Activated T-cell treated with anti-CD3 and anti-CD28 coated beads for 1 hour (primary cell): ENCODE measurements at places on chromosomes 6 and 20.

DNA sequence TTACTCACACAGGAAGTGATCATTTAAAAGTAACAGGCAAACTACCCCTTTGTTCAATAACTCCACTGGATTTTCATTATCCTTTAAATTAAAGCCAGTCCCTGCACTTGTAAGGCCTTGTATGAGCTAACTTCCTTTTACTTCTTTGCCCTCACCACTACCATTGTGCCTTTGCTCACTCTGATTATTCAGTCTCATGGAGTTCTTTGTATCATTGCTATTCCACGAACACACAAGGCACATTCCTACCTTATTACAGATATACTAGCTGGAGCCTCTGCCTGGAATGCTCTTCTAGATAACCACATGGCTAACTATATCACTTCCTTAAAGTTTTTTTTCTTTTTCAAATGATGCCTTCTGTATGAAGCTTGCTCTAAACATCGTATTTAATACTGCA, 748.6 kb upstream of the HS3ST5 start:
- no peak for DNase-seq

DNA sequence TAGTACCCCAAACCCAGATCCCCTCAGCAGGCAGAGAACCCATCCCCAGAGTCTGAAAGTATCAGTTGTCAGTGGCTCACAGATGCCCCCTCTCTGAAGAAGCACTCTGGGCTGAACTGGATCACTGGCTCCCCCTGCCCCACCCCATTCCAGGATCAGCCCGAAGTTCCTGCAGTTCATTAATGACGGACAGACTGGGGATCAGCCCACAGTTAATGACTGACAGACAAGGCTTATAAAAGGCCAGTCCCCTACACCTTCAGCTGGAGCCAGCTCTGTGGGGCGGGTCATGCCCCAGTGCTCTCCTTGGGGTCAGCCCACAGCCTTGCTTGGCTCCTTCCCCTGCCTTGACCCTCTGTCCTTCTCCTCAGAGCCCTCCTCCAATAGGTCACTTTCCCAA, 21.7 kb downstream of the KIAA1755 start:
- DNase-seq, result no peak

- no peak for DNase-seq
These were observed 29.8 kb downstream of the AFDN start for GRCh38 chr6:167856474-167856873.

DNA sequence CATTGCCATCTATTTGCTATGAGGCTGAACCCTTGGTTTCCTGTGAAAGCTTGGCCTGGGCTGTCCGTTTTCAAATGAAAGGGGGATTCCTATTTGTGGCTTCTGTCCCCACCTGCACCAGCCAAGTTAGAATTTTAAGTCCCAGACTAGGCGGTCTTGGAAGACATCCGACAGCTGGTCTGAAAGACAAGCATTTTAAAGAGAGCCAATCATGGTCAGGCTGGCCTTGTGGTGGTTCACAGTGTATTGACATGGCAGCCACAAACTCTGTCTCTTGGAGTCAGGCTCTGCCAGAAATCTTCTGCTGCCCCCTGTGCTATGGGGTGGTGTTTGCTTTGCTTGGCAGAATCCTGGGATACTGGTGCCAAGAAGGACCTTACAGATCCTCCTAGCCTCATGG, 319.2 kb upstream of the MOCS1 start:
- DNase-seq, result no peak

GRCh38 chr20:51228763-51229162, 205.9 kb upstream of the KCNG1 start:
- DNase-seq, result no peak

- no peak for DNase-seq
These were observed 473.1 kb downstream of the CDH26 start for GRCh38 chr20:60431349-60431748.

GRCh38 chr20:11556410-11556809, 361.3 kb upstream of the BTBD3 start:
- DNase-seq, result no peak

- no peak for DNase-seq
These were observed 266.0 kb upstream of the CITED2 start for GRCh38 chr6:139640448-139640847.

GRCh38 chr6:9914951-9915350, 499.9 kb downstream of the TFAP2A start:
- DNase-seq, result no peak

DNA sequence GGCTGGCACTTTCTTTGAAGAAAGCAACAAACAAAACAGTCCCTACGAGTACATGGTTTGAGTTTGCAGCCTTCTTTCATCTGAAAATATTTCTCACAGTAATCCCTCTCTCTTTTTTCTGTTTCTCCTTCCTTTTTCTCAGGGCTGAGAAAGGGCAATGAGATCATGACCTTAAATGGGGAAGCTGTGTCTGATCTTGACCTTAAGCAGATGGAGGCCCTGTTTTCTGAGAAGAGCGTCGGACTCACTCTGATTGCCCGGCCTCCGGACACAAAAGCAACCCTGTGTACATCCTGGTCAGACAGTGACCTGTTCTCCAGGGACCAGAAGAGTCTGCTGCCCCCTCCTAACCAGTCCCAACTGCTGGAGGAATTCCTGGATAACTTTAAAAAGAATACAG, 80.7 kb upstream of the CLDN20 start:
- no peak for DNase-seq

DNA sequence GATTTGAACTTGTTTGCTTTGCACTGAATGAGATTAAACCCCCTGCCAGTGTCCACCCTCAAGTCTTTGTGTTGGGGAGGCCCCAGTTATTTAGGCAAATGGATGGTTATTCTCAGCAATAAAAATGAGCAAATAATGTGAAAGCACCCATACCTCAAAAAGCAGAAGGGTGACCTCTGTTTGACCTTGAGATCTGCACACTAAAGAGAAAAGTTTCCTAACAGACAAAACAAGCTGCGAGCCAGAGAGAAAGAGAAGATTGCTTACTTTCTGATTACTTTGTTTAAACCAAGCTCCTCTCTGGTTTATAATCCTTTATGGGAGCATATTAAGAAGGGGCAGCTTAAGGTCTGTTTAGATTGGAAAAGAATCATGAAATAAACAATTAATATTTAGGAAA, 30.4 kb upstream of the TRERF1 start:
- DNase-seq, result no peak

DNA sequence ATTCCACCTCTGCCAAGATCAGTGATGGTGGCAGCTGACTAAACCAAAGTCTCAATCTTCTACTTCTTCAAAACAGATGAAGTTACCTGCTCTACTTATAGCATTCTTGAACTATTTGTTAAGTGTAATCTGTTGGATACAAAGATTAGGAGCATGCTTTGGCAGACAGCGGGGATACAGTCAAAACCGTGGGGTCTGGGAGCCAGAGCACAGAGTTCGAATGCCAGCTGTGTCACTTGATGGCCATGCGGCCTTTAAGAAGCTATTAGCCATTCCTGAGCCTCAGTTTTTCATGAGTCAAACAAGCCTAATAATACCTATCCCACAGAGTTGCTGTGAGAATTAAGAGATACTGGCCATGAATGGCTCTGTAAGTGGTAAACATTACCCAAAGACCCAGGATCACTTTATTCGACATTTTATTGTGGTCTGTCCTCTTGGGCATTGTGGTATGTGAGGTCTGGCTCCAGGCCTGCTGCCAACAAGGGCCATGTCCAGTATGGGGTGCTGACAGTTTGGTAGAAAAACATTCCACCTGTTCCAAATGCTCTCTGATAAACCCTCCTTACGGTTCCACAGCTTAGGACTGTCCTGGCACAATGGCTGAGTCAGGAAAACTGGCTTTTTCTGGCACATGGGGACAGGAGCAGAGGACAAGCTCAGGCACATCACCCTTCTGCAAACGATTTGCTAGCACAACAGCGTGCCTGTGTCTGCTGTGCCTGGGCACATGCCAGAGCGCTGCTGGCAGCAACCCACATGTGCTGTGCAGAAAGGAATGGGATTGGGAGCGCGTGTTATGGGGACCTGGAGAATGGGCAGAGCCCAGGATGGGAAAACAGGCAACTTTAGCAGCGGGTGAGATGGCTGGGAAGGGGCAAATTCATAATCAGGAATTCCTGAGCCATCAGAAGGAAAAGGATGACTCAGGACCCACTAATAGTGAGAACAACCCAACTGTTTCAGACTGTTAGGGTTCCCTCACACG, 15.7 kb upstream of the FAM83C start:
- DNase-seq, result no peak

DNA sequence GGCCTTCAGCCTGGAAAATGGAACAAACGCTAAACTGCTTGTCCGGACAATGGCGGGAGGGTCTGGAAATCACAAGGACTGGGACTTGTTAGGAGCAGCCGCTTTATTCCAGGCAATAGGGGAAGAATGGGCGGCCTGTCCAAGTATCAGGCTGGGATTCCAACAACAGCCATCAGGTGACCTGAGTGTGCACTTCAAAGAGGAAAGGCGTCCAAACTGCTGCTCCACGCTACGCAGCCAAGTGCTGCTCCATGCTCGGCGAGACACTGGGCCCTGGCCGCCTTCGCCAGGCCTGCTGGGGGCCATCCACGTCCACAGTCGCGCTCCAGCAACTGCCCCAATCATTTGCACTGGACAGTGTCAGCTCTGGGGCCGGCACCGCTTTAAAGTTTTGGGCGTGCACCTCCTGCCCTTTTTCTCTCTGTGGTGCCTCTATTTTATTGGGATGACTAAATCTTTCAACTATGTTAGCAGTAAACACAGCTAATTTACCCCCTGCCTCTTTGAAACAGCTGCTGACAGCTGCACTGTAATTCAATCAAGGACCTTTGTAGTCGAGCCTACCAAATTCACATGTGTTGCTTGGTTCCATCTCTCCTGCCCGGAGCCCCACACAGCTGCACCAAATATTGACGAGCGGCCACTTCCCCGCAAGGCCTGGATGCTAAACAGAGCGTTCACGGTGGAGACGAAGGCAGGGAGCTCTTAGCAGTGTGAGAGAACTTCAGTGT, 98.3 kb downstream of the BMP7 start:
- DNase-seq, result no peak

GRCh38 chr6:38871741-38872568, 156.8 kb downstream of the DNAH8 start:
- peak; percentile 33 for DNase-seq

DNA sequence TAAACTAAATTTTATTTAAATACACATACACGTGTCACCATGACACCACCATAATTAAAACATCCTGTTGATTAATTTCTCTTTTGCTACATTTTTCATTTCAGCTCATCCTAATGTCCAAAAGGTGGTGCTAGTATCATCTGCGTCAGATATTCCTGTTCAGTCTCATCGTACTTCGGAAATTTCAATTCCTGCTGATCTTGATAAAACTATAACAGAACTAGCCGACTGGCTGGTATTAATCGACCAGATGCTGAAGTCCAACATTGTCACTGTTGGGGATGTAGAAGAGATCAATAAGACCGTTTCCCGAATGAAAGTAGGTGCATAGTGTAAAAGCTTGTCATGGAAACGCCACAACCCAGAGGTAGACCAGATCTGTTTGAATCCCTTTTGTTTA, 263.4 kb downstream of the UTRN start:
- DNase-seq, result no peak

- no peak for DNase-seq
These were observed 24.5 kb downstream of the BCAS4 start for GRCh38 chr20:50819349-50819748.

DNA sequence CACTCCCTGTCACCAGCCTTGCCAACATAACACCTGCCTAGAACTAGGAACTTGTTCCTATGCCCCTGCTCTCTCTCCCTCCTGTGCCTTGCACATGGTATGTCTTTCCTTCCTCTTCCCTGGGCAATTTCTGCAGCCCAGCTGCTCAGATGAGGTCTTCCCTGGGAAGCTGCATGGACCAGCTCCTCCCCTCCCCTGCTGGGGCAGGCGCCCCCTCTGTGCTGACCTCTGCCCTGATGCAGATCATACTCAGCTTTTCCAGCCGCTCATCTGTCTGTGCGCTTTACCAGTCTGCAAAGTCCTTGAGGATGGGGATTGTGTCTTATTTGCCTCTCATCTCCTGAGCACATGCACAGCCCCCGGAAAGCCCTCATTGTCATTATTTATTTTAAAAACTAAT, 161.8 kb downstream of the SCML4 start:
- no peak for DNase-seq

- no peak for DNase-seq
These were observed 27.0 kb downstream of the CBFA2T2 start for GRCh38 chr20:33516882-33517281.

GRCh38 chr6:25017486-25017885, 81.7 kb upstream of the RIPOR2 start:
- no peak for DNase-seq

- DNase-seq, result no peak
These were observed 58.7 kb downstream of the MAP3K4 start for GRCh38 chr6:161050134-161050765.

GRCh38 chr20:43096126-43096930, 93.4 kb downstream of the PTPRT start:
- DNase-seq, result no peak

- no peak for DNase-seq
These were observed 36.4 kb upstream of the UTRN start for GRCh38 chr6:144248476-144249301.

DNA sequence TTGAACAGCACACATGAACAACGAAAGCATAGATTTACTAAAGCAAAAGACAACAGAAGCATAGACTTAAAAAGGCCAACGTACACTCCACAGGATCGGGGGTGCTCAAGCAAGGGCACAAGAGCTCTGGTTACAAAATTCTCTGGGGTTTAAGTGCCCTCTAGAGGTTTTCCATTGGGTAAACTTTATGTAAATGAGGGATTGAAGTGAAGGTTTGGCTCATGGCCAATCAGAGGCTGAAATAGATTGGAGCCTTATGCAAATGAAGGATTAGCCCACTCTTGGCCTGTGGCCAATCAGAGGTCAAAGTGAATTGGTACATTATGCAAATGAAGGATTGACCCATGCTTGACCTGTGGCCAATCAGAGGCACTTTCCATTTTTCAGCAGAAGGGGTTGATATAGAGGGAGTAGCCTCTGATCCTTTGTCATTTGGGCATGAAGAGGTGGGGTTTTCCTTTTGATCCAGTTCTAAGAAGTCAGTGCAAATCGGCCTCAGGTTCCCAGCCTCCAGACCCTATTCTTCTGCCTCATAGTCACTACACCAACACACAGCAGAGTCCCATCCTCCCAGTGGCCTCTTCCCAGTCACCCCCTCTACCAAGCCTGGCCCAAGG, 244.9 kb downstream of the THBS2 start:
- DNase-seq, result no peak

GRCh38 chr6:4039348-4039747, 39.6 kb downstream of the FAM217A start:
- no peak for DNase-seq

- DNase-seq, result no peak
These were observed 2.5 kb downstream of the TNFRSF6B start for GRCh38 chr20:63698739-63699465.

- DNase-seq, result no peak
These were observed 121.4 kb downstream of the REV3L start for GRCh38 chr6:111361648-111362047.

DNA sequence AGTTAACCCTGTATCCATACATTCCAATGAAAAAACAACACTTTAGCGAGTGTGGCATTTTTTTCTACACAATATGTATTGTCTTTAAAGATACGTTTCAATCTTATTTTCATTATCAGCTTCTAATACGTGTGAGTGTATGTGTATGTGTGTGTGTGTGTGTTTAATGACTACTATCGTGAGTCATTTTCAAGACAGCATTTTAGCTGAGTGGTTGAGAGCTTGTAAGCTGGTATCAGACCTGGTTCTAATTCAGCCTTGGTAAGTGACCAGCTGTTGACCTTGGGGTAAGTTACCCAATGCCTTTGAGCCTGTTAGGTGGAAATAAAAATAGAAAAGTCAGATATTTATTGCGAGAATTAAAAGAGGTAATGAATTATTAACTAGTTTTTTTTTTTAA, 320.0 kb upstream of the NT5E start:
- DNase-seq, result no peak

- no peak for DNase-seq
These were observed 163.4 kb downstream of the UBE3D start for GRCh38 chr6:82902290-82902689.

- DNase-seq, result no peak
These were observed 83.1 kb downstream of the MRPL14 start for GRCh38 chr6:44044154-44044539.
